CD8-positive, alpha-beta T cell (primary cell): ENCODE measurements at places on chromosomes 11 and 22.
A peak's percentile ranks its signal among the peaks of the same experiment; 100 is the strongest.

DNA sequence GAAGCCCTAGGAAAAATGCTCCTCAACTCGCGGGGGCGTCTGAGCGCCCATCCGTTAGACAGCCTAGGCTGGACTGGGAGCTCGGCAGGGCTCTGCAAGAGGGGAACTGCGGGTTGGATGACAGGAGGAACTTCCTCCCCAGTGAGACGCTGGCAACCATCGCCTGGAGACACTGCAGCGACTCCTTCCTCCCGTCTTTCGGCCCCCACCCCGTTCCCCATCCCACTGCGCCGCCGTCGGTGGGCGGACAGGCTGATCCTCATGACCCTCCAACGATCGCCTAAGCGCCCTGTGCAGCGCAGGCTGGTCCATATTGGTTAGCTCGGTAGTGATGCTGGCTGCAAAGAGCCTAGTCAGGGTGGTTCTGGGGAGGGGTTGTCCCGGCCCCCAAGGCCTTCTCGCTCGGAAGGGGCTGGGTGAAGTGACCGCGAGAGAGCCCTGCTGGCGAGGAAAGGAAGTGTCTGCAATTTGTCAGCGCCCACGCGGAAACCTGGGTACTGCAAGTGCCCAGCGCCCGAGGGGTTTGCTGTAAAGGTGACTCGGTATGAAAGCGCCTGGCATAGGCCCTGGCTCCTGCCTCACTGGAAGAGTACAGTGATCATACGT, 638 bp downstream of the NRGN start:
- peak; percentile 77 for DNase-seq

- no peak for DNase-seq
Measured at GRCh38 chr11:74559934-74560309, 32.5 kb upstream of the POLD3 start.

- DNase-seq: no peak
Measured at GRCh38 chr11:74521666-74522252, 28.2 kb upstream of the LIPT2 start.

GRCh38 chr11:71425860-71426259, 22.3 kb downstream of the DHCR7 start:
- DNase-seq: no peak

GRCh38 chr11:120985718-120986569, 38.0 kb upstream of the TBCEL start:
- DNase-seq: peak; percentile 1

GRCh38 chr11:41921746-41922390, 462.4 kb upstream of the LRRC4C start:
- no peak for DNase-seq

DNA sequence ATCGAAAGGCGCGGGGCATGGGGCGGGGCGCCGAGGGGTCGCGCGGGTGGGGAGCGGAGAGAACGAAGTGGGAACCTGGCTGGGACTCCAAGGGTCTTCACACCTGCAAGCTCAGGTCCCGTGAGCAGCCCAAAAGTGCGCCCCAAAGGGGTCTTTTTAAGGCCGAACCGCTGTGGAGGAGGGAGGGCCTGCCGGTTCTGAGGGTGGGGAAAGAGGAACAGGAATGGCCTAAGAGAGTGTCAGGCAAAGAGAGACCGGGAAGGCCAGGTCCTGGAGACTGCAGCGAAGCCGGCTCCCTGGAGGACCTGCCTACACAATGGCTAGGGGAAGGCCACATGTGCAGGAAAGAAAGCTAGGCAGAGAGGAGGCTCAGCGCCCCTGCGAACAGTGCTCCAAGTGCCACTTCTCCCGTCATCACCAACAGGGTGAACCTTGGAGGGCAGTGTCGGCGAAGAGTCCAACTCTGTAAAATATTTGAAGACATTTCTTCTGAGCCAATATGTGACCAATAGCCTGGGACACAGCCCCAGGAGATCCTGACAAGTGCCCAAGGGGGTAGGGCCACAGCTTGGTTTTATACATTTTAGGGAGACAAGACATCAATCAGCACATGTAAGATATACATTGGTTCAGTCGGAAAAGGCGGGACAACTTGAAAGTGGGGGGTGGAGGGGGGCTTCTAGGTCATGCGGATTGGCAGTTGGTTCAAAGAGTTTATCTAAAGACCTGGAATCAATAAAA, 710 bp upstream of the DGCR2 start:
- no peak for DNase-seq

- no peak for DNase-seq
Measured at GRCh38 chr11:79963856-79964645, 523.2 kb upstream of the TENM4 start.

- peak; percentile 37 for DNase-seq
Measured at GRCh38 chr22:25069758-25070481, 117.4 kb downstream of the KIAA1671 start.
